ENCODE measurements at places on chromosomes 2 and 18.

GRCh38 chr18:965921-966758, 61.5 kb downstream of the ADCYAP1 start:
- DNase-seq = peak; percentile 33

GRCh38 chr2:136098441-136098840, 19.5 kb downstream of the CXCR4 start:
- DNase-seq = no peak

- no peak for DNase-seq
Measured at GRCh38 chr2:60356346-60356745, 197.1 kb downstream of the BCL11A start.

DNA sequence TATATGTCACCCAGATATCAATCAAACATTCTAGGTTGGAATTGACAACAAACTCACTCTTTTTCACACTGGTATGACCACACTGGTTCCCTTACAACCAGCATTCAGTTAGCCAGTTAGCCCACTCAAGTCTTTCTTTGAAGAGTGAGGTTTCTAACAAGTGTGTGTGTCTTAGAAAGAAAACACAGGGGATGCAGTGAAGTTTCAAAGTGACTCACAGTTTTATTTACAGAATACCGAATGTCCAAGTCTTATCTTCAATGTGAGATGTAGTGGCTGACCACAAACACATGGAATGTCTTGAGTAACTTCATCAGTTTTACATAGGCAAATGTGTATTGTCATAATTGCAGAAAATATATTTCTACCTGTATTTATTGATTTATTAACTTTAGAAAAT, 274.7 kb upstream of the HNMT start:
- no peak for DNase-seq

GRCh38 chr2:121398853-121399252, 113.9 kb upstream of the TFCP2L1 start:
- DNase-seq = peak; percentile 15

DNA sequence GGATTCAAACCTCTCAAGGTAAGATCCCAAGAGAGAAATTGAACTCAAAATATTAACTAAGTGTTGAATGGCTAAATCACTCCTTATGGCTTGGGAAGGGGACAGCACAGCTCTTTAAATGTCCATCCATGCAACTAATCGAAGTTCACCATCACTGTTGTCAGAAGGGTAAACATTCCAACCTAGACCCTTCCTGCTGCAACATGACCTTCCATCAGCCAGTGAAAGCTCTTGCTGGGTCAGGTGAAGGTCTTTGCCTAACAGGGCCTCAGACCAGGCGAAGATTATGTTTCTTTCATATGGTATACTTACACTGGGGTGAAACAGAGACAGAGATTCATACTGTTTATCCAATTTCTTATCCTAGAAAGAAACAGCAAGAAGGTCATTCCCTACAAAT, 16.4 kb downstream of the IAH1 start:
- no peak for DNase-seq

DNA sequence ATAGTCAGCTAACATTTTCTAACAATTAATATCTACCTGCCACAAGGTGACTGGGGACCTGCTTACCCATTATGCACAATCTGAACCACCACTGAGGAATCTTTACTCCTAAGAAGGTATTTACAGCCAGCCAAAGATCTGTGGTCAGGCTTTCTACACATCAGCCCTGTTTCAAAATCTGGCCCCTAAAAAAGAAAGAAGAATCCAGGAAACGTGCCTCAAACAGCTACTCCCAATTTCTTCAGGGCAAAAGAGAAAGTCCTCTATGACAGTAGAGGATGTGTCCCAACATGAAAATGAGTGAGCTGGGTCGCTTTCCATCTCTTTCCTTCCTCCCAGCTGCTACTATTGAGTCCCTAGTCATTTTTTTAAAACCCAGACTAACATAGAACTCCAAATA, 79.5 kb downstream of the EPB41L3 start:
- DNase-seq = no peak

GRCh38 chr18:39796393-39796792, 2158.6 kb upstream of the PIK3C3 start:
- peak; percentile 63 for DNase-seq

DNA sequence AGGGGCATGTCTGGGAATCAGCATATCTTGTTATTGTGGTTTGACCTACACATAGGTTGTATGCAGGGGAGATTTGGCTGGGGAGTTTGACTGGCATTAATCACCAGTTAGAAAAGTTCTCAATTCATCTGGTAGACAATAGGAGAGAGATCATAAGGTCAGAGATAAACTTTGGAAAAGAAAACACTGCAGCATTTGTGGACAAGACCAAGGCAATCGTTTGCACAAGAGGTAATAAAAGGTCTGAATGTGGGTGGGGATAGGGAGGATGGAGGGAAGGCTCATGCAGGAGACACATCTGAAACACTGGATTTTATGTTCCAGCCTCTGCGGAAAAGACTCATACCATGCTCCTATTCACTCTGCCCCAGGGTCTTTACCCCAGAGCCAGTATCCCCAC, 136.9 kb downstream of the MAIP1 start:
- no peak for DNase-seq

GRCh38 chr2:180694445-180695421, 285.7 kb upstream of the UBE2E3 start:
- no peak for DNase-seq

DNA sequence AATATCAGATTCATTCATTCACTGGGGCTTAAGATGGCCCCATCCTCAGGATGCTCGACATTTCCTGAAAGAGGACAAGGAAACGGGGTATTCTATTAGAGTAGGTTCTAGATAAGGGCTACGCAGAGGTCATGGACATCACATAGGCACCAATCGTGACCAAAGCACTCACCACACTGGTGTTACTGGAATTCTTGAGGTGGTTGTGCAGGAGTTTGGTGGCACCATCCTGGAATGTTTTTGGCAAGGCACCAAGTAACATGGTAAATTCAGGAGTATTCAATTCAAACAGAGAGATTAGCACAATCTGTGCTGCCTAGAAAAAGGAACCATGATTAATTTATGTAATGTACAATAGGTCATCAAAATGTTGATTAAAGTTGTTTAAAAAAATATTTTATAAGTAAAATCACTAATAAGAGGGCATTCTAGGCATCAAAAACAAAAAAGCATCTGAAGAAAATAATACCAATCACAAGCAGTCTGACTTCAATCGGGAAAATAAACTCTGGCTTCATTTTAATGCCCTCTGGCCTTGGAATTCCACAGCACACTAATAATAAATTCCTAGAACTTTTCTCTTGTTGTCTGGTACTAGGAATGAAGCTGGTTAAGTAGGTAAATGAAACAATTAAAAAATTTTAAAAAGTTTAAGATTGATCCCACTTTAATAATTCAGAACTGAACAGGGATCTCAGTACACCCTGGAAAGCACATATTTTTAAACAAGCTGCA, 102.8 kb upstream of the TFCP2L1 start:
- no peak for DNase-seq

DNA sequence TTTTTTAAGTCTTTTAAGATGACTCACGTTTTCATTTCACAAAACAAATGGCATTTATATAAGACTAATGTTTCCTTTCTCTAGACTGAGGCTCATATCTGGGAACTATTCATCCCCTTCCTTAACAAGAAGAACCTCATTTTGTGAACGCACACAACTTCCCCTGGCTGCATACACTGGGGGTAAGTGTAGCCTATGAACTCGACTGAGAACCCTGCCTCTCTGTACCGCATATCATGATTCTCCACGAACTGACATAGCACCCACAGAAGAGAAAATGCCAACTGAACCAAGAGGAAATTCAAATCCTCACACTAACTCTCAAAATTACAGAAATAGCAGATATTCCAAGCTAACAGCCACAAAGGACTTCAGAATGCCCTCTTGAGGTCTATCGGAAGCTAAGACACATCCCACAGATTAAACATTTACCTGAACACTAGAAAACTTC, 236.7 kb downstream of the TCF4 start:
- DNase-seq = no peak

DNA sequence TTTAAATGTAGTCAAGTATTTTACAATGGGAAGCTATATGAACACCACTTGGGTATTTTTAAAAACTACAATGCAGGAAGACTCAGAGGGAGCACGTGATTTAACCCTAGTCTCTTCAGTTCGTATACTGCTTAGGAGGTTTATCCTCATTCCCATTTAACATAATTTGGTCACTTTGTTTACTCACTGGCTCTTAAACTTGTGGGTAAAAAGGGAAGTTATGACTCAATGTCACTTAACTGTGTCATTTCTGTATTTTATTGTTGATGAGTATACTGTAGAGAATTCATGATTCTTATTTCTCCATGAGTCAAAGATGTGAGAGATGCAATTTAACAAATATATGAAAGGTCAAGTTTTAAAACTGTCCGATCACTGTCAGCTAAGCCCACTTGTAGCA, 48.2 kb downstream of the SLC66A3 start:
- DNase-seq = peak; percentile 24

GRCh38 chr2:231642631-231643494, 50.2 kb downstream of the TEX44 start:
- DNase-seq = peak; percentile 80

DNA sequence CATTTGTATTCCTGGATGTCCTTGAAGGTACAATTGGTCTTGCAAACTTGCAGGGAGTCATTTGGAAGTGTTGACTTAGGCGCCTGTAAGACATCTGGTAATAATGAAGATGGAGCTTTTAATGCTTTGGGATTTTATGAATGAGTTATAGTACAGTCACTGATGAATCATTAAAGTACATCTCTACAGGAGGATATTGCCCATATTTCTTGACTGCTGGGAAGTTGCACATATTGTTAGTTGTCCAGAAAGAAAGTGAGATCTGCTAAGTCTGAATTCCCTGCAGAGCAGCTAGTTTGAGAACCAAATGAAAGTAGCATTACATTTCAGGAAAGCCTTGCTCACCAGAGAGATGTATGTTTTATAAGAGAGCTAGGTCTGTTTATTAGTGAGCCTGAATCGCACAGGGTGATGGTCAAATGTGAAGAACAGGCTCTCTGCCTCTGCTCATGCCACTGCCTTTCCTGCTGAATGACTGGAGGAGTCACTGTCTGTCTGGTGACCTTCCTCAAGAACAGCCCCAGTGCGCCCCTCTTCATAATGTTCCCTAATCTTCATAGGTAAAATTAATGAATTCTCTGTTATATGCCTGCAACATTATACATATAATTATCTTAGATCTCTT, 138.9 kb upstream of the KLHL14 start:
- no peak for DNase-seq

DNA sequence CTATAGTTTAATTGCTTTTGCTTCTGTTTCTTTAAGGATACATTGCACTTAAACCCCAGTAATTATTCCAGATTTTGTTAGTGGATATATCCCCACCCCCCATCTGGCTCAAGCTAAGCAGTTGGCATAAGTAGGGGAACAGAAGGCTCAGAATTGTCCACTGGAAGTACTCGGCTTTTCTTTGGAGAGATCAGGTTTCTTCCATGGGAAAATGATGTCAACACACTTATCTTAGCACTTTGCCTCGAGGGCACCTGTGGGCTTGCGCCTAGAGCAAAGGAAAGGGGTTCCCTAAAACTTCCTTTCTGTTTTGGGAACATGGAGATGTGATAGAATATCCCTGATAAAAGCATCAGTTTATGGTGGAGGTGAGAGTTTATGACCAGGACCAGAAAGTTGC, 130.6 kb downstream of the FMNL2 start:
- DNase-seq = no peak

GRCh38 chr2:160474319-160474645, 19.3 kb downstream of the RBMS1 start:
- DNase-seq = no peak

GRCh38 chr2:37576831-37577230, 94.6 kb downstream of the CDC42EP3 start:
- no peak for DNase-seq

- DNase-seq = no peak
Measured at GRCh38 chr2:29073933-29074332, 390 bp downstream of the PCARE start.

GRCh38 chr2:119671016-119671415, 8.0 kb upstream of the TMEM177 start:
- no peak for DNase-seq

DNA sequence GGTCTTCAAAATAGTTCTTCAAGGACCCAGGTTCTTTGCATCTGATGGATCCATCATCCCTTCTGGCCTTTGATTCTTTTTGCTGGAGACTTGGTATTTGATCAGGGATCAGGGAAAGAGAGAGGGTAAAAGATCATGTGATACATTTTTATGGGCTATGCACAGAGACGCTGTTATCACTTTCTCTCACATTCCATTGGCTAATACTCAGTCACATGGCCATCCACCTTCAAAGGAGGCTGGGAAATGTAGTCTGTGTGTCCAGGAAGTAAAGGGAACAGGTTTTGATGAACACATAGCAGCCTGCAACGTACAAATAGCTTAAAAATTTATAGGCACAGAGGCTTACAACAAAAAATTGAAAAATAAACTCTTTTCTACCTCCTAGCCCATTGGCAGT, 629.6 kb upstream of the FANCL start:
- peak; percentile 7 for DNase-seq

- DNase-seq = peak; percentile 25
Measured at GRCh38 chr2:196431957-196432356, 207.6 kb upstream of the CCDC150 start.

DNA sequence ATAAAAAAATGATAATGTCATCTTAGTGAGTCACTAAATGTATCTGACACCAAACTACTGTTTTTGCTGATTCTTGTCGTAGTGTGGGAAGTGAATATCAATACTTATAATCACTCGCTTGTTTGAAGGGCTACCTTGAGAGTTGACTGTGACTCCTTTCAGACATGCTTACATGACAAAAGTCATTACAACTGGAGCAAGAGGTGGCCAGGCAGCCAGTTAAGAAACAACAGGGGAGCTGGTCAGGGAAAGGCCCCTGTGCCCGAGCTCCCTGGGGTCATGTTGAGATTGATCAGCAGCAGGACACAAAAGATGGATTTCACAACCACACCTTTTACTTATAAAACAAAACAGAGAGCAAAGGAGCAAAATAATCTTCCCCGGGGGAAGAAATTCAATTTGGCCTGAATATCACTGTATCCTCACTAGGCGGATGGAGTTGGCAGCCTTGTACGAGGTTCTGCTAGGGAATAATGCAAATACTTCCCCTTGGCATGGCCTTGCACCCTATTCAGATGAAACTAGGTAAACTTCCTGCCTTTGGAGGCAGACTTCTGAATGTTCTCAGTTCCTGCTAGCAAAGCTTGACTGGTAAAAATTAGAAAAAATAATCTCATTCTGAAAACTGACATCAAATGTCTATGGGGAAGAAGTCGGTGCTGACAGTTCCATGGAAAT, 101.2 kb downstream of the DYNC1I2 start:
- no peak for DNase-seq

DNA sequence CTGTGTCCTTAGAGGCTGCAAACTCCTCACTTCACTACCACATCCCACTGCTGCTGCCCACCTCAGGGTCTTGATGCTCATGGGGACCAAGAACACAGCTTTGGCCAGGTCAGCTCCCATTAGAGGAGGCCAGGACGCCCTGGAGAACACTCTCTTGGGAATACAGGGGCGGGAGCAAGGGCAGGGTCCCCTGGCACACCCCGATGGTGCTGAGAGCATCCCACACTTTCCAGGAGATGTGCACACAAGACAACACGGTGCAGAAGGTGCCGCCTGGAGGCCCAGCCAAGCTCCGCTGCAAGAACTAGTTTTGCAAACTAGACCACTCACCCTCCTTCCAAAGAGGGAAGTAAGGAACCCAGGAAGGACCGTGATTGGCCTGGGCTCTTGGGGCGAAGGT, 304.4 kb upstream of the SALL3 start:
- DNase-seq = no peak

Data from hematopoietic multipotent progenitor cell treated with erythropoietin and hydrocortisone succinate and interleukin-3 and kit ligand, for 6 days (in vitro differentiated cells).